Stimulated activated CD8-positive, alpha-beta memory T cell treated with anti-CD3 and anti-CD28 coated beads, Interleukin-12 subunit alpha, Interleukin-12 subunit beta, amount 100 ng/mL, for 4 hours (primary cell): ENCODE measurements at places on chromosomes 7 and 10.

GRCh38 chr10:124005991-124006392 is 87.4 kb downstream of the CHST15 start:
- no peak for DNase-seq

DNA sequence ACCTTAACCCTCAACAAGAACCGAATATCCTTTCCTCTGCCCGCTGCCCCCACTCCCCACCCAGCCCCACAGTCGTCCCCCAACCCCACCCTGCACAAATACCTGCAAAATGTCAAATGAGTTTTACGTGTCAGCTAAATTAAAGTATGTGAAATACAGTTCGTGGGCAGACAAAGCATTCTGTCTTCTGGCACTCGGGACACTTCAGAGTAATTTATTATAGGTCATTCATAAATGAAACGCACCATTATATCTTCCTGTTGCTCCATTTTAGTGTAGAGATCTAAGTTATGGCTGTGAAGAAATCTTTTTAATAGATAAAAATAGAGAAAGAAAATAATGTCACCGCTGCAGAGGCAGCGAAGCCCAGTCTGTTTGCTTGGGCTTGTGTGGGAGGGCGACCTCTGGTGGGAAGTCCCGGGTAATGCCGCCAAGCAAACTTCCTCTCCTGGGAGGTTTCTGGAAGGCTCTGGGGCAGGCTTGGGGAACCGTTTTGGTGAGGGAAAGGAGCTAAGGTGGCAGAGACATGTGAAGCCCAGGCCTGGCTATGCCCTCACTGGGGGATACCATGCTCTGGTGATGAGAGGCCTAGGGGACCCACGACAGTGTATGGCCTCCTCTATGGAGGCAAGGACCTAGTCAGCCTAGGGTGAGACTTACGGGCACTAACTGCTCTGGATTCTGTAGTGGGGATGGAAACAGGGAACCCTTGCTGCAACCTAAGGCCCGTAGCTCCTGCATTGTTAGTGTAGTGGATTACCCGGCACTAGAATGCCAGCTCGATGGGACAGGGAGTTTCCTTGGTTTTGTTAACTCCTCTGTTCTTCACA is 604.9 kb downstream of the LRMDA start:
- no peak for DNase-seq

- DNase-seq: no peak
These were observed 5.7 kb downstream of the PLCE1 start for GRCh38 chr10:93999401-93999851.

DNA sequence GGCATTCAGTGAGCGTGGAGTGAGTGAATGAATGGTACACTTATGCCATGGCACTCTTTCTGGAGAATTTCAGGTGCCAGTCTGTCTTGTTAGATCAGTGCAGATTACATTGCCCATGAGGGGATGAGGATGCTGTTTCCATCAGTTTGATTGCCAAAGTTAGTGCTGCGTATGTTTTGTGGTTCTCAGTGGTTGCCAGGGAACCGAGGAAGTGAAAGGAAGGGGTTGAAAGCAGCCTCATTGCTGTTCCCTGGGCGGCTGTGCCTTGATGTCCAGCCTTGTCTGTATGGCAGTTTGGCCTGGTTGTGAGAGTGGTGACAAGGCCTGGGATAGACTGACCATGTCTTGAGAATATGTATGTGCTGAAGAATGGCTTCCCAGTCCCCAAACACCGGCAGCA is 30.2 kb downstream of the WBP1L start:
- no peak for DNase-seq

DNA sequence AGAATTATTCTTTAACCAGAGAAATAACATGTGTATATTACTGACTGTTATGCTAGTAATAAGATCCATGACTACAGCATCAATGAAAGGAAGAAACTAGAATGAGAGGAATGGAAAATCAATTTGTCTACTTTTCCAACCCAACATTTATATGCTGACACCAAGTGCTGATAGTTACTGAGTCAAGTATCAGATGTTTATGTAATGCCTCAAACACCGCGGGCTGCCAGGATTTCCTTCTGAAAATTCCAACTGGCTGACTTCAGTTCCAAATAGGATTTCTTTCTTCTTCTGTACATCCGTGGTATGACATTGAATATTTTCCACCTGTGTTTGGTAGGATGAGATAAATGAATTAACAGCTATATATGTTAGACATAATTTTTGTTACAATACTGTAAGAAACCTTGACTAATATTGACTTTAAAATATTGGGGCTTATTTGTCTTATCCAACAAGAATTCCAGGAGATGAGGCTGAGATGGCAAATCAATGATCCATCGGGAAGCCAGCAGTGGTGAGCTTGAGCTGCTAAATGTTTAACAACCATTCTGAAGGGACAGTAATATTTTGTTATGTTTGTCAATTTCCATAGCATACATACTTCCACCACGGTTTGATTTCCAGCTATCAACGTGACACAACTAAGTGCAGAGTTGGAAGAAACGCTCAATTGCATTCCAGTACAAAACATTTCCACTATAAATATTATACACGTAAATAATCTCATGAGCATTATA is 435.2 kb upstream of the AUTS2 start:
- no peak for DNase-seq

- no peak for DNase-seq
These were observed 121.3 kb upstream of the MGMT start for GRCh38 chr10:129345763-129346162.

DNA sequence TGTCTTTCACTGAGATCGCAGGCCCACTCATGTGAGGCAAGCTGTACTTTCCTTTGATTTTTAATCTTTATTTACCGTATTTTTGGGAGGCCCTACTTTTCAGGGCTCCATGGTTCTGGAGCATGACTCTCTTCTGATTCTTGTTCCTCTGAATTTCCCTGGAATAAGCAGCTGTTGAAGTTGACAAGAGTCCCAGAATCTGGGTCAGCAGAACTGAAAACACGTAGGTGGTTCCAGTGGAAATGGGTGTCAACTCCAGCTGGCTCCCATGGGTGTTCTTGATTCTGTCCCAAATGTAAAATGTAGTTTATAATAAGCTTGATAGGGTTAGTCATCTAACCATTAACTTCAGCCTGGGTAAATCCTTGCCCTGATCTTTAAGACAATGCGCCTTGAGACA is 409.4 kb downstream of the GATA3 start:
- no peak for DNase-seq

- DNase-seq: no peak
These were observed 113.5 kb downstream of the ITGB8 start for GRCh38 chr7:20444030-20444800.
